ENCODE measurements at places on chromosomes 7 and 10.

GRCh38 chr10:3077940-3078630, 10.7 kb downstream of the PFKP start:
- no peak for DNase-seq

GRCh38 chr10:79438699-79439085, 6.7 kb downstream of the ZCCHC24 start:
- no peak for DNase-seq

DNA sequence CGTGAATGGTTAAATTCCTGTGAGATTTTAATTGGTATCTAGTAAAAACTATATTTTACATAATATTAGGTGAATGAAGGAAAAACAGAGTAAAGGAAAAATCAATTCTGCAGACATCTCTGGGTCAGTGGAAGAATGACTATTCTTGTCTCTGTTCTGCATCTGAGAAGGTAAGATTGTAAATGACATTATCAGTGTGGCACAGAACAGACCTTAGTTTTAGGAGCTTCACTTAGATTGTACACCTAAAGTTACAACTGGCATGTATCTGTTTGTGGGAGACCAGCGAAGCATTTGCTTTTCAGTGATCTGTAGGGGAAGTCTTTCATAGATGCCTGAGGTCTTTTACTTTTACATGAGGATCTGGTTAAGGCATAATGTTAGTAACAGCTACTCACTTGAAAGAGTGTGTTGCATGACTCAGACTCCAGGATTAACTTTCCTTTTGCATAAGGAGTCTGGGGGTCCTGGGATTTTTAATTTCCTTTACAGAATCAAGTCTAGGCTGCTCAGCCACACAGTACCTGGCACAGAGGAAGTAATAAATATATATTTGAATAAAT, 56.2 kb downstream of the JMJD1C start:
- DNase-seq: no peak

- DNase-seq: no peak
Measured at GRCh38 chr10:50508315-50509051, 115.3 kb downstream of the SGMS1 start.

DNA sequence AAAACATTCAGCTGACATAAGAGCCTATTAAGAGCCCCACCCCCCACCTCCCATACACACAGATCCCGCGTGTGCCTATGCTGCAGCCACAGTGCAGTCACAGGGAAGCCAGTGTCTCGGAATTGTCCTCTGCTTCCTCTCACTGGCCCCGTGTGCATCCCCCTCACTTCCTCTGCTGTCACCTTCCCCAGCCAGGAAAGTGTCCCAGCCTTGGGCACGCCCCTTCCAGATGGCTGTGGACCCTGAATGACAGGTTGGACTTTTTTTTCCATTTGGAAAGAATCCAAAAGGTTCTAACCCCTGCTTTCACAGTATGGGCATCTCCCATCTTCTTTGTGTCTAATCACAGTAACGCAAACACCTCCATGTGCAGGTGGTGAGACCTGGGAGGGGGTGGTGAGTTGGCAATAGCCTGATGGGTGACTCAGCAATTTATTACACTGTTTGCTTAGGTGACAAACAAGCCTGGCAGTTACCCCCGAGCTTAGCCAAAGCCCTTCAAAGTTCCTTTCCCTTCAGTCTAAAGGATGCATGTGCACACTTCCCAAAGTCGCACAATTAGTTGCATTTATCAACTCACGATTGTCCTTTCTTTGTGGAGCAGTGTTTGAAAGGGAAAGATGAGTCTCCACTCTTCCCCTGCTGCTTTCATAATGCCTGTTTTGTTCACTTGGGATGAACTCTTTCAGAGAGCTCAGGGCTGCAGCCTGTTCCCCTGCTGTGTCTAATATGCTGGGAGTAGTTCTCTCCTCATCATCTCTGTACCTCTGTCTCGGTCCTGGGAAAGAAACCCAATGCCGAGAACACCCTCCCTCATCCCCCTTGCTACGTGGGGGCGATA, 67.5 kb upstream of the EFCAB10 start:
- DNase-seq: peak; percentile 40

GRCh38 chr10:37490266-37490665, 364.9 kb downstream of the ANKRD30A start:
- no peak for DNase-seq

- no peak for DNase-seq
Measured at GRCh38 chr10:71772832-71773220, 494 bp downstream of the VSIR start.

GRCh38 chr7:105591522-105591921, 10.2 kb upstream of the EFCAB10 start:
- no peak for DNase-seq

DNA sequence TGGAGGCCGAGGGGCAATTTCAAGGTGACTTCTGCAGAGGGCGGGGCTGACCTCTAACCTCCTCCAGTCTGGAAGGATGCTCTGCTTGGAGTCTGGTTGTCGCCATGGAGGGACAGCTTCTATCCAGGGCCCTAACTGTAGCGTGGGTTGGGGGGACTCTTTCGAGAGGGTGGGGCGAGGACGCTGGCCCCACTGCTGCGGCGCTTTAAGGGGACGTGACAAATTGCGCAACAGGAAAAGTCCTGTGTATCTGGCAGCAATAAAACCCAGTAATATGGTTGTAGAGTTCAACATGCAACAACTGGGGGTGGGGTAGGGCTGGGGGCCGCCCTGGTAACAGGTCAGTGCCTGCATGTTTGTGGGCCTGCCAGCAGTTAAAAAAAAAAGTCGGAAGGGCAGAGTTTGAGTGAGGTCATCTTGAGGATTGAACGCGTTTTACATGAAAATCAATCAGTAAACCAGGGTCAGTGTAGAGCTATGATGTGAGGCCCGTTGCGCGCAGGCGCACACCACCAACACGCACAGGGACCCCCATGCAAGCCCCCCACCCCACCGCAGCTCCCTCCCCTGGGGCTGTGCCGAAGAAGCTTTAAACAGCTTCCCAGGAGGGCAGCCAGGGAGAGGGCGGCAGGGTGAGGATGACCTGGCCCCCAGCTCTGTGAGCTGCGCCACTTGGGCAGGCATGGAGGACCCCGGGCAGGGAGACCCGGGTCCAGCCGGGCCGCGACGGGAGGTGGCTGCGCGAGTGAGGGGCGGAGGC, 4.3 kb downstream of the SHH start:
- no peak for DNase-seq

DNA sequence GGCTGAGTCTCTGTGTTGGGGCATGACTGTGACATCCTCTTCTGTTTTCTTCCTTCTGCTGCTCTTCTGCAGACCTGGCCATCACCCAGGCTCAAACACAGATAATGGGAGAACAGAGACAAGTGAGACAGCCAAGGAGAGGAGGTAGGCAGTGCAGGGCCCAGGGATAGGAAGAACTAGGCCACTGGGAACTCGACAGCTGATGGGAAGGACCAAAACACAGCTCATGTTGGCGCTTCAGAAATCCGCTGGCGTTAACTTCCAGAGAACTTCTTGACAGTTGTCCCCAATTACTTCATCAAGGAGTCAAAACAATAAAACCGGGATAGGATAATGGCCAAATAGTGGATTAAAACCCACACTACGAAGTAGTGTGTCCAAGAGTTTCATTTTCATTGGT, 97.0 kb upstream of the PALS2 start:
- DNase-seq: no peak

- no peak for DNase-seq
Measured at GRCh38 chr7:129569811-129570215, 41.7 kb upstream of the NRF1 start.

GRCh38 chr7:2198760-2199159, 34.0 kb downstream of the MAD1L1 start:
- DNase-seq: no peak

Data from head of caudate nucleus (tissue), 42 donors.